NCI-H187 (cell line): ENCODE measurements at places on chromosomes 6 and 20.
A peak's percentile ranks its signal among the peaks of the same experiment; 100 is the strongest.

DNA sequence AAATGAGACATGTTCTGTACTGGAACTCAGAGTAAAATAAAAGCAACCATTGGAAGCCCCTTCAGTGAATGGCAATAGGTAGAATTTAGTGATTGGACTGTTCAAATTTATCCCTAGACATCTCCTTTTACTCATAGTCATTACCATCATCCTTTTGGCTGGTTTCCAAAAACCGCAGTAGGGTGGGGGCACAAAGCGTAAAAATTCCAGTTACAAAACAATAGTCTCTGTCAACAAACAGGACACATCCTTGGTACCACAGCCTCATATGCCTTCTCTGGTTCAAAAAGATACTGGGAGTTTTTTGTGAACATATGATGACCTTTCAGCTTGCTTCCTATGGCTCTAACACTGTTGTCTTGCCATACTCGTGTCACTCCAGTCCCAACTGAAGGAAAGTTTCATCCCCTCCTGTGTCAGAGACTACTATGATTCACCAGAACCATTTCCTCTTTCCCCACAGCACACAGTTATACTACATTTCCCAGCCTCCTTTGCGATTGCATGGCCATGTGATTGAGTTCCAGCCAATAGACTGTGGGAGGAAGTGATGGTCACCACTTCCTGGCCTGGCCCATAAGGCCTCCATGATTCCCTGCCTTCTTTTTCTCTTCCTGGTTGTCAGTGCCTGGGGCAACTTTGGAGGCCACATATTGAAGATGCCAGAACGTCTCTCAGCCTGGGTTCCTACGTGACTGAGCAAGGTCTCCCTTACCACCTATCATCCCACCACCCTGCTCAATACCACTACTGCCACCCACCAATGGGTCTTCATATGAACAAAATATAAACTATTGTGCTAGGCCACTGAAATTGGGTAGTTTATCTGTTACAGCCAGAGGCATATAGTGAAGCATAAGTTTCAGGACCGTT, 162.4 kb downstream of the ID4 start:
- DNase-seq: no peak

DNA sequence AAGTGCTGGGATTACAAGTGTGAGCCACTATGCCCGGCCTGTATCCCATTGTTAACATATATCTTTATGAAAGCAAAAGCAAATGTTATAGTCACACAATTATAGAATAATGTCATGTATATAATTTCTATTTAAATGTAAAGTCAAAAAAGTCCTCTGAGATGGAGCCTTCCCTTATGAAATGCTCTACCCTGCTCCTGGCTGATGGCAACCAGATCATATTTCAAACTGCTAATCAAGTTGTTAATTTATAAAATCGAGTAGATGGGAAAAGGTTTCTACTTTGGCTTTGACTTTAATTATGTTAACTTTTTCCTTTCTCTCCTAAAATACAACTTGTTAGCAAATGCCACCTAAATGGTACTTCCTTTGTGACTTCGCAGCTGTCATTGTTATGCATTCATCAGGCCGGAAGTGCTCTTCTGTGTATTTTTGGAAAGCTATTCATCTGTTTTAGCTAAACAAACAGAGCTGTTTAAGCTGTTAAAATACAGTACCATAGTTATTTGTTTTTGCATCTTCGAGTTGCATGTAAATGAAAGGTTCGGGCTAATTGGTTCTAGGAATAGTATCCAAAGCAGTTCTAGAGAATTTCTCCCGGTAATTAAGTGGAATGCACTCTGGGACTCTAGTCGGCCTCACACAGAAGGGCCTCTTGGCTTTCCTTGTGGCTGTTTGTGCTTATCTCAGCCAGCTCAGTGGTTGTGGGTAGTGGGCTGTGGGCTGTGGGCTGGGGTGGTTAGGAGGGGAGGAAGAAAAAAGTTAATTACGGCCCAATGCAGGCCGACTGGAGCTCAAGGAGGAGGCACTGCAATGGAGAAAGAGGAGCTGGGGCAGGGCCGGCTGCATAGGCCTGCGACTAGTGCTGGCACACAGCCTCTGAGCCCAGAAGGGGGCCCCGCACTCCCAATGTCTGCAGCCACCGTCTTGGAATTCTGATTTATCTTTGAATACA, 34.8 kb downstream of the SLC35D3 start:
- DNase-seq: no peak

DNA sequence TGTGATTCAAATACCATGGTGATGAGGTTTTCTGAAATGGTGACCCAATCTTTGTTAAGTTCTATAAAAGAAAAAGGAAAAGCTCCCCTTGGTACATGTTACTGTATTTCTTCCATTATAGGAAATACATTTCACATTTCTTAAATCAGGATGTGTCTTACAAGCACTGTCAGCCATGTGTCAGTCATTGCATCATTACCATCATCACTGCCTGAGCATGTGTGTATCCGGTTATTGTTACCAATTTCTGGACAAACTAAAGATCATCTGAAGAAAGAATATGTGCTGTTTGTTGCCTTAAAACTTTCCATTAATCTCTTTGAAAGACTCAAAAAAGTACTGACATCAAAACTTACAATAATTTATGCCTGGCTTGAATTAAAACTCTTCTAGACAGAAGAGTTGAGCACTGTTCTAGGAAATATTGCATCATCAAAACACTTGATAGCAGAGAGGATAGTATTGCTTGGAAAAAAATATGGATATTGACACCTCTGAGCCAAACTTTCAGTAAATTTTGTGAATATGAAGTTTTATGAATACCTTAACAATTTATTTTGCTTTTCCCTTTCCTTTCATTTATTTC, 7.1 kb upstream of the TSPYL1 start:
- DNase-seq: no peak

DNA sequence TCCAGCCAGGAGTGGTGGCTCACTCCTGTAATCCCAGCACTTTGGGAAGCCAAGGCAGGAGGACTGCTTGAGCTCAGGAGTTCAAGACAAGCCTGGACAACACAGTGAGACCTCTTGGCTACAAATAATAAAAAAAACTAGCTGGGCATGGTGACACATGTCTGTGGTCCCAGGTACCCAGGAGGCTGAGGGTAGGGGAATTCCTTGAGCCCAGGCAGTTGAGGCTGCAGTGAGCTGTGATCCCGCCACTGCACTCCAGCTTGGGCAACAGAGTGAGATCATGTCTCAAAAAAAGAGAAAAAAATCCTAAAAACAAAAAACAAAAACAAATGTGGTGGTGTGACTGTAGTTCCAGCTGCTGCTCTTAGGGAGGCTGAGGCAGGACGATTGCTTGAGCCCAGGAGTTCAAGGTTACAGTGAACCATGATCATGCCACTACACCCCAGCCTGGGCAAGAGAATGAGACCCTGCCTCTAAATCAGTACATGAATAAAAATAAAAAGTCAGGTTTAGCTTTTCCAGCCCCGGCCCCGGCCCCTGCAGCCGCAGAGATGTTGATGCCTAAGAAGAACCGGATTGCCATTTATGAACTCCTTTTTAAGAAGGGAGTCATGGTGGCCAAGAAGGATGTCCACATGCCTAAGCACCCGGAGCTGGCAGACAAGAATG, 13.5 kb upstream of the SNRPC start:
- DNase-seq: no peak

GRCh38 chr6:86192123-86192522, 549.4 kb upstream of the SYNCRIP start:
- DNase-seq: no peak

DNA sequence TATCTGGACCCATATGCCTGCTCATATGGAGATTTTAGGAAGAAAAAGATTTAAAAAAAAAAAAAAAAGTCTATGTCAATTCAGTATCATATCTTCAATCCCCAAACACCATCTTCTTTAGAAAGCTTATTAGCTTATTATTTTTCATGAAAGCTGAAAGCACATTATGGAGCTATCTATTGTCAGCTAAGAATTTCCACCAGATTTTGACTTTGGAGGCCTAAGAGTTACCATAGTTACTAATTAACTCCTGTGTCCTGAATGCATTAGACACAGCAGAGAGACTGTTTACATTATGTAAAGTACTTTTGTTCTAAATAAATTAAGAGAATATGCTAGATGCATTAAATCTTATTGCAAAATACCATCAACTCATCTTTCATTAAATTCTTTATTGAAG, 255.5 kb upstream of the NRSN1 start:
- DNase-seq: no peak

GRCh38 chr6:6696867-6697531, 108.5 kb downstream of the LY86 start:
- DNase-seq: peak; percentile 22

GRCh38 chr6:24147511-24148153, 21.6 kb downstream of the NRSN1 start:
- no peak for DNase-seq

DNA sequence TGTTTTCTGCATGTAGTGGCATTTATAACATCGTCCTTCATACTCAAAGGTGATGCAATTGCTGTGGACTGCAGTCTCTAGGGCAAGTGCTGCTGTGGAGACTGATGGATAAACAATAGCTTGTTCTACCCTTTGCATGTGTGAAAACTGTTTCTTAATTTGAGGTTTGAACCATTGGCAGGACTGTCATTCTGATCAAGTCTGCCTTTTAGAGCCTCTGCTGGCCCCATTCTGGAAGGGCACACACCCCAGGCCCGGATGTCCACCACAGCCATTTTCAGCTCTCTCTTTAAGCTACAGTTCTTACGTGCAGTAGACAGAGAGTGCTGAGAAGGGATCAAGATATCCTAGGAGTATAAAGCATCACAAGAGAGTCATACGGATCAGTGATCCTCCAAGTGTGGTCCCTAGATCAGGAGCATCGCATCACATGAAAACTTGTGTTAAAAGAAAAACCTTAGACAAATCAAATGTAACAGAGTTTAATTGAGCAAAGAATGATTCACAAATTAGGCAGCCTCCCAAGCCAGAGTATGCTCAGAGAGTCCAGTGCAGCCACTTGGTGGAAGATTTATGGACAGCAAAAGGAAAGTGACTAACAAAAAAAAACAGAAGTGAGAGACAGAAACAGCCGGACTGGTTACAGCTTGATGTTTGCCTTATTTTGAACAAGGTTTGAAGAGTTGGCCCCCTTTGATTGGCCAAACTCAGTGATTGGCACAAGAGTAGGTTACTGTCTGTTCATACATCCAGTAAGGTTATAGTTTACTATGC, 52.0 kb downstream of the FRK start:
- DNase-seq: no peak

GRCh38 chr6:168546151-168546550, 105.2 kb downstream of the SMOC2 start:
- no peak for DNase-seq

DNA sequence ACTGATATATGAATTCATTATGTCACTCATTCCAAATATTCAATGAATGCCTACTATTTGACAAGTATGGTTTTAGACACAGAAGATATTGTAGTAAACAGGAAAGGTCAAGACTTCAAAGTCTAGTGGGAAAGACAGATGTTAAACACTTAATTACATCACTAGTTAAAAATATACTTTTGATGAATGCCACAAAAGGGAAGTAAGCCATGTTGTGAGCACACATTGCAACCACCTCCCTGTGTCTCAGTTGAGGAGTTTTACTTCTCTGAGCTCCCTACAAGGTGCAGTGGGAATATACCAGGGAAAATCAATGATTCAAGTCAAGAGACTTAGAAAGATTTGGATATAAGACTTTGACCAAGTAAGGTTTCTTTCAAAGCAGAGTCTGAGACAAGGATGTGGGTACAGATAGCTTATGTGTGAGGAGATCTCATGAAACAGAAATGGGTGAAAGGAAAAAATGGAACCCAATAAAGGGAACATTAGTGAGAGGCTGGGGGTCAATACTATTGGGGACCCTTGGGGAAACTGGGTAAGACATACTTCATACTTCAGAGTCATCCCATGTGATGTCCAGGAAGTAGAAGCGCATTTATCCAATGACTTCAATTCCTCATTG, 503.7 kb downstream of the KIF16B start:
- DNase-seq: no peak

DNA sequence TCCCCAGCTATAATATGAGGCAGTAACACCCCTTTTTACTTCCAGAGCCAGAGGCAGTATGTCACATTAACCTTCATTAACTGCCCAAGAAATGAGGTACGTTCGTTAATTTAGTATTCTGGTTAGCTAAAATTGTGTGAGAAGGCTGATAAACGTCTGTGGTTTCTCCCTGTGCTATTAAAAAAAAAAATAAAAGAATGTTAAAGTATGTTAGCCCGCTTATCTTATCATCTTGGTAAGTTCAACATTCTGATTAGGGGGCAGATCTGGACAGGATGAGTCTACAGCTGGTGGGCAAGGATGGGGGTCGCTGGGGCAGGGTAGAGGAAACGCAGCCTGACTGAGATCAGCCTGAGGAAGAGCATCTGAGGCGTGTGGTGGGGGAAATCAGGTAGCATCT, 154.0 kb downstream of the PRL start:
- no peak for DNase-seq

DNA sequence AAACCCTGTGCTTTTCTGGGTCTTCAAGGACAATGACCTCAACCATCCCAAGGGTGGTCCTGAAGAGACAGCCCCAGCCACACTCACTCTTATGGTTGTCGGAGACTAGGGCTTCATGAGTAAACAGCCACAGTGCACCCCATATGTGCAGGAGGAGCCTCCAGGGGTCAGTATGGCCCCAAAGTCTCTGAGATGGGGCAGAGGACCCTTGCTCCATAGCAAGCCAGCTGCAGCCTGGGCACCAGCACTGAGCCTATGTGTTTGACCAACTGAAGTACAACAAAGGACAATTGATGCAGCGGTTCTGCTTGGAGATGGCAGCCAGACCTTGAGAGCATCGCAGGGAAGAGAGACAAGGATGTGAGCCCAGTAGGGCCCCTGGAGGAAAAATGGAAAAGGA, 112.2 kb downstream of the LRFN2 start:
- DNase-seq: no peak

GRCh38 chr6:110173506-110174132, 5.9 kb downstream of the WASF1 start:
- DNase-seq: no peak

DNA sequence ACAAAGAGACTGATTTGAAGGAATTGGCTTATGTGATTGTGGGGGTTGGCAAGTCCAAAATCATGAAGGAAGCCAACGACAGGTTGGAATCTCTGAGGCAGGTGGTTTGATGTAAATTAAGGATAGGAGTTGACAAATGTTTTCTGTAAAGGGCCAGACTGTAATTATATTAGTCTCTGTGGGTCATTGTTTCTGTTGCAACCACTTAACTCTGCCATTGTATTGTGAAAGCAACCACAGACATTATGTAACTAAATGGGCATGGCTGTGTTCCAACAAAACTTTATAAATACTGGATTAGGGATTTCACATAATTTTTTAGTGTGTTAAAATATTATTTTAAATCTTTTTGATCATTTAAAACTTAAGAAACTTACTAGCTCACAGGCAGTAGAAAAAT, 199.2 kb upstream of the MYLIP start:
- DNase-seq: no peak

DNA sequence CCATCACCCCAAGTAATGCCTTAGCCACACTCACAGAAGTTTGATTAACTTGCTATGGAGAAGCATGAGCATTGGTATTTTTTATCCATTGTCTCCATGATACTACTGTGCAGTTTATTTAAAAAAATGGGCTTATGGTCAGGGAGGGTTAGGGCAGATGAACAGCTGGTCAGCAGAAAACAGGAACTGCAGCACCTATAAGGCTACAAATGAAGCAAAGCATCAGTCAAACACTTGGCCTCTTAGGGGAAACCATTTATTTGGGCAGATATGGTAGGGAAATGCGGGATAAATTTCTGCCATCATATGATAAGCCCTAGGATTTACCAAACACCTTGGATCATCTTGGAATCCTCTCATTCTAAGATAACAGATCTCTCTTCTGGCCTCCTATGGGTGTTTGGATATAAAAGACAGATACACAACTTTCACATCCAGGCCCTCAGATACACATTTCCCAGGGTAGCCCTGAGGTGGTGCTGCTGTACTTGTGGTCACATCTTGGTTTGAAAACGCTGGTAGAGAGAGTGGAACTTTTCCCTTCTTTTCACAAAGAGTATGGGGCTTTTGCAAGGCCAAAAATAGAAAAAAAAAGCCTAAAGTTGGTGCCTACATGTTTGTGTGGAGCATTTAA, 42.8 kb upstream of the AHI1 start:
- no peak for DNase-seq
